Liver (tissue), 10 donors: ENCODE measurements at places on chromosomes 13 and 19. TPM values are rescaled to one million over a fixed set of nuclear protein-coding genes. Genes with fewer than 3 reads are reported as not detected.

FSTL3 gene
- 8.4 TPM for total RNA-seq

LHB gene
- not detected for total RNA-seq

ZNF155 gene
- total RNA-seq, result 3.8 TPM

- H3K27ac ChIP-seq, result no peak overlapping the region
- peaks cover 12% of the 10 kb centered on the region for H3K4me1 ChIP-seq
- DNase-seq, result no peak
- H3K4me3 ChIP-seq, result peak overlapping the region; percentile 12
- H3K36me3 ChIP-seq, result peaks cover 10% of the 10 kb centered on the region
Measured at GRCh38 chr19:34961775-34962686, 2.0 kb downstream of the ZNF792 start.

- H3K4me3 ChIP-seq, result peak overlapping the region; percentile 14
- no peaks in the 10 kb centered on the region for H3K36me3 ChIP-seq
- no peak for DNase-seq
- H3K4me1 ChIP-seq, result peaks cover 13% of the 10 kb centered on the region
Measured at GRCh38 chr13:46894568-46894967, 2.3 kb downstream of the HTR2A start.
